ENCODE measurements at places on chromosomes 4 and X. TPM values are rescaled to one million over a fixed set of nuclear protein-coding genes. Genes with fewer than 3 reads are reported as not detected.

NDST3 gene
- 1.3 TPM for total RNA-seq

DNA sequence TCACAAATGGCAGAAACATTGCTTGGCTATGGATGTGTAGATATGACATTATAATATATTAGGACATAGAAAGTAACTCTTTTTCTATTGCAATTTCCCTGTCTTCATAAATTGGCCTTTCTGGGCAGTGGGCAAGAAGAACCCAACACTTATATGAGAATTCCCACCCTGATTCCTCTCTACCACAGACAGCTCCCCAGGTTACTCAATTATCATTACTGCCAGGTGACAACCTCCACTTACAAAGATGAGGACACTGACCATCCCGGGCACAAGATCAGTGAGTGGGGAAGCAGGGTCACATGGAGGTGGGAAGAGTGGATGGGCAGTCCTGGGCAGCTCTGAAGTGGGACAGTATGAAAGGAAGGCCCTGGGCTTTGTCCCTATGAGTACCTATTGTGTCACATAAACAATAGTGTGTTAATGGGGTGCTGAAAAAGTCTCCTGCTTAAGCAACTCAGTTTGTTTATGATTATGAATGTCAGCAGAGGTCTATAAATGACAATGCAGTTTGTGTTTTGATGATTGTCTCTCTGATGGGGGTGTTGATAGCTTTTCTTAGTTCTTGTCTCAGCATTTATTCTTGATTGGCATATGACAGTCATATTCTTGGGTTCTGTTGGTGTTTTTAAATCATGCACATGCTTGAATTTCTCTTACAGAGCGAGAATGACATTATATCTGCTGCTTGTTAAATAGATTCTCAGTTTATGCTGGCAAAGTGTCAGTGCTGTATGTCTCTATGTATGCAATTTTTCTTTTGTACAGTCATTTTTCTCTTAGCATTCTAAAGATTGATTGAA lies 99.9 kb downstream of the SLIT2 start:
- DNase-seq: no peak

SFRP2 gene
- 130 TPM for total RNA-seq

DNA sequence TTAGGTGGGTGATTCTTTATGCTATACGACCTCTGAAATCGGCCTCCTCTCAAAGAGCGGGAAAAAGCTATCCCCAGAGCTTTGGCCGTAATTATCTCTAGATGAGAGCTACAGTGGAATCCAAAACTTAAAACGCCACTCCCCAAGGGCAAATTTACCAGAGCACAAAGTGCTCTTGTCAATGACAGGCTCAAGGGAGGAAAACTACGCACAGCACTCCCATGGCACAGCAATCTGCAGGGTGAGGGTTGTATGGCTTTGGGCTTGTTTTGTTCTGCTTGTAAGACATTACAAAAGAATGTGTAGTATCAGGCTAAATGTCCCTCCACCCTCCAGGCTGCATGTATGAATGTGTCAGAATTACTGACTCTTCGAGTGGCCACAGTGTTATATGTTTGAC lies 44.0 kb downstream of the ARHGEF6 start:
- no peak for DNase-seq

ADGRL3 gene
- 19.6 TPM for total RNA-seq

CENPI gene
- total RNA-seq: 5.7 TPM

DNA sequence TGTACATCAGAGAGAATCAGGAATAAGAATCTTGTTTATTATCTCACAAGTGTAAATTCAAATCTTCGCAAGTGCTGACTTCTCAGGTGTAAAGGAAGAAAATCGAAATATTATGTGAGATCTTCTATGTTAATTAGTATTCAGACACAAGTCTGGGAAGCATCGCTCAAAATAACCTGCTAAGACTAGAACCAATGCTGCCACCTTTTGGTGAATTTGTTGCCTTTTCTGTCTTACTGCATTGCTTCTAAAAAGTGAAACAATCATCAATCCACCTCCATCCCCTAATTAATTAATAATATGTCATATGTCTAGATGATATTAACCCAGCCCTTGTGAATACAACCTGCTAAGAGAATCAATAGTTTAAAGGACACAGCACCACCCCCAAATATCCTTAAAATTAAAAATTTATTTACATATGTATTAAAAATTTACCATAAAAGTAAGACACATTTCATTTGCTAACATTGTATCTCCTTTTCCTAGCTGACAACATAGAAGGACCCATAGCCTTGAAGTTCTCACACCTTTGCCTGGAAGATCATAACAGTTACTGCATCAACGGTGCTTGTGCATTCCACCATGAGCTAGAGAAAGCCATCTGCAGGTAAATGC lies 3.5 kb downstream of the EPGN start:
- DNase-seq: no peak

TCEAL9 gene
- 87.0 TPM for total RNA-seq

GYG2 gene
- 14.1 TPM for total RNA-seq

AMTN gene
- total RNA-seq: not detected

GRCh38 chr4:77852892-77853495 lies 9.6 kb upstream of the MRPL1 start:
- DNase-seq: no peak

Measured in chondrocyte (in vitro differentiated cells).